HS-5 (cell line): ENCODE measurements at places on chromosomes 3 and 15.

GRCh38 chr15:98076021-98076816 is 115.7 kb downstream of the ARRDC4 start:
- DNase-seq: no peak

- DNase-seq: no peak
Measured at GRCh38 chr15:43789409-43789808, 2.7 kb upstream of the SERF2 start.

GRCh38 chr3:50639055-50639494 is 22.1 kb downstream of the MAPKAPK3 start:
- DNase-seq: peak; percentile 42

GRCh38 chr3:10600296-10600714 is 94.9 kb upstream of the ATP2B2 start:
- no peak for DNase-seq

- DNase-seq: no peak
Measured at GRCh38 chr15:37135225-37135624, 34.9 kb upstream of the MEIS2 start.

GRCh38 chr3:150455341-150455740 is 47.2 kb downstream of the TSC22D2 start:
- no peak for DNase-seq
